ENCODE measurements at places on chromosomes 2 and 18. TPM values are rescaled to one million over a fixed set of nuclear protein-coding genes. Genes with fewer than 3 reads are reported as not detected.
A peak's percentile ranks its signal among the peaks of the same experiment; 100 is the strongest.

GRCh38 chr2:240932724-240933047 lies 26.6 kb downstream of the CROCC2 start:
- peak; percentile 39 for DNase-seq
- no peaks in the 10 kb centered on the region for H3K4me1 ChIP-seq
- H3K27me3 ChIP-seq: no peaks in the 10 kb centered on the region
- no peak overlapping the region for H3K4me3 ChIP-seq
- H3K36me3 ChIP-seq: no peaks in the 10 kb centered on the region

DNA sequence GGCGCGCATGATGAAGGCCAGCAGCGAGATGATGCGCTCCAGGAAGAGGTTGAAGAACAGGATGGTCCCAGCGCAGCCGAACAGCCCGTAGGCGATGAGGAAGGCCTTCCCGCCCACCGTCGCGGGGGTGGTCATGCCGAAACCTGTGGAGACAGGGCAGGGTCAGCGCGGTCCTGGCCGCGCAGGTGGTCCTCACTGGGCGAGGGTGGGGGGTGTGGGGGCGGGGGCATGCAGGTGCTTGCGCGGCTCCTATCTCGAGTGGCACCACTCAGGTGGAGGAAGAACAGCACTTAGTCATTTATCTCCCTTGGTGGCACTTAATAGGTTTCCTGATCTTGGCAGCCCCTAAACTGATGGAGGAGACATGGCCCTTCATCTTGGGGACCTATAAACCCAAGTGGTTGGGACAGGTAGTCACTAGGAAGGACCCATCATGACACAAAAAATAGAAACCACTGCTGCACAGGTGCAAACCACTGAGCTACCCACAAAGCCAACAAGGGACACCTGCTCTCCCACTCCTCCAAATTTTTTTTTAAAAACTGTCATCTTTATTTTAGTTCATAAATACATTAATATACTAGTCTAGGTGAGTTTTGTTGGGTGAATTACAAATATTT lies 118.8 kb downstream of the MSH2 start:
- DNase-seq: no peak
- no peaks in the 10 kb centered on the region for H3K27me3 ChIP-seq
- no peak overlapping the region for H3K27ac ChIP-seq
- no peaks in the 10 kb centered on the region for H3K36me3 ChIP-seq
- peaks cover 5% of the 10 kb centered on the region for H3K4me1 ChIP-seq

The GCG gene
- not detected for total RNA-seq

- H3K4me3 ChIP-seq: no peak overlapping the region
- no peaks in the 10 kb centered on the region for H3K27me3 ChIP-seq
- no peaks in the 10 kb centered on the region for H3K36me3 ChIP-seq
- H3K4me1 ChIP-seq: no peaks in the 10 kb centered on the region
- no peak for DNase-seq
These were observed 117.6 kb upstream of the FOSL2 start for GRCh38 chr2:28274911-28275685.

GRCh38 chr2:51293566-51294200 lies 261.8 kb upstream of the NRXN1 start:
- H3K4me3 ChIP-seq: no peak overlapping the region
- H3K4me1 ChIP-seq: no peaks in the 10 kb centered on the region
- no peak overlapping the region for H3K27ac ChIP-seq
- H3K27me3 ChIP-seq: no peaks in the 10 kb centered on the region

- H3K27me3 ChIP-seq: no peaks in the 10 kb centered on the region
- peak overlapping the region; percentile 82 for H3K27ac ChIP-seq
- no peak for DNase-seq
- peaks cover 5% of the 10 kb centered on the region for H3K4me1 ChIP-seq
- no peaks in the 10 kb centered on the region for H3K36me3 ChIP-seq
These were observed 172.8 kb upstream of the RBMS1 start for GRCh38 chr2:160666154-160667060.

The HAAO gene
- total RNA-seq: 4.4 TPM

- H3K27me3 ChIP-seq: no peaks in the 10 kb centered on the region
- H3K4me3 ChIP-seq: no peak overlapping the region
These were observed 825.7 kb downstream of the SUCLG1 start for GRCh38 chr2:83633423-83633822.

DNA sequence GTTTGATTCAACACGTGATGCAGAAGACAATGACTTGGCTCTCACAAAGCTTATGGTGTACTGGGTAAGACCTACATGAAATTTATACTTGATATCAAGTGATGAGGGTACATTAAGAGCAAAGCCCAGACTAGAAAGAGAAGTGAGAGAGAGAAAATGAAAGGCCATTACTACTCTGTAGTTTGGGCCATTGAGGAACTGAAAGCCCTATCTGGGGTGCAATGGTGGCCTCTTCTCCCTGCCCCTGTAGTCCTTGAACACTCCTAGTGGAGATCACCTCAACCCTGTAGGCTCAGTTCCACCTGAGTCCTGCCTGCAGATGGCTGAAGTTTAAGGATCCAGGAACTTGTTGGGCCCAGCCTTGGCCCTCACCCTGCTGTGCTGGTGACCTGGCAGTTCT lies 569.8 kb upstream of the MEX3C start:
- no peak for DNase-seq
- H3K36me3 ChIP-seq: no peaks in the 10 kb centered on the region
- no peak overlapping the region for H3K27ac ChIP-seq
- no peaks in the 10 kb centered on the region for H3K4me1 ChIP-seq
- no peak overlapping the region for H3K4me3 ChIP-seq

The TUBA3E gene
- not detected for total RNA-seq

The ITPRIPL1 gene
- total RNA-seq: 6.9 TPM

DNA sequence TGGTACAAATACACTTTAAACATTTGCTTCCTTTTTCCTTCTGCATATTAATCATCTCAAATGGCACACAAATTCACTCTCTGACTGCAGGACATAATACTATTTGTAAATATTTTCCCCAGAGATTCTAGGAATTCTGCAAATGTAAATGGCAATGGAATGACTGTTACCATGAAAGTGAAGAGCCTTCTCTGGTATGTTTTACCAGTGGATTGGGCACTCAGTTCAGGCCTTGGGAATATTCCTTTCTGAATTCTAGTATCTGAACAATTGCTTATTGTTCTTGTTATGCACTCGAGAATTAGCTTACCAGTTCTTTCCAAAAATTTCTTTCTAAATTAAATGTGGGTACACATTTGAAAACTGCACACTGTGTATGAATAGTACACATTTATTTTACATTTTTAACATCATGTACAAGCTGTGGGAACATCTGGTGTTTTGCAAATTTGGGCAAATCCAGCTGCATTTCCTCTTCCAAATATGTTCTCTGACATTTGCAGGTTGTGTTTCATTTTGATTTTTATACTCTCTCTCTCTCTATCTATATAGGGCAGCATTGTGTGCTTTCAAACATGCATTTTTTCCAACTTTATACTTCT lies 289.1 kb downstream of the NBAS start:
- no peak overlapping the region for H3K4me3 ChIP-seq
- no peak overlapping the region for H3K27ac ChIP-seq
- no peak for DNase-seq
- H3K4me1 ChIP-seq: no peaks in the 10 kb centered on the region
- peaks cover 4% of the 10 kb centered on the region for H3K36me3 ChIP-seq

GRCh38 chr2:26712486-26713465 lies 20.3 kb downstream of the KCNK3 start:
- no peak overlapping the region for H3K27ac ChIP-seq
- DNase-seq: no peak
- H3K4me1 ChIP-seq: no peaks in the 10 kb centered on the region
- H3K27me3 ChIP-seq: no peaks in the 10 kb centered on the region
- H3K36me3 ChIP-seq: no peaks in the 10 kb centered on the region

The CSRNP3 gene
- 2.0 TPM for total RNA-seq

- H3K27me3 ChIP-seq: no peaks in the 10 kb centered on the region
- no peaks in the 10 kb centered on the region for H3K4me1 ChIP-seq
- H3K4me3 ChIP-seq: no peak overlapping the region
- no peak for DNase-seq
These were observed 180.0 kb upstream of the ARL4C start for GRCh38 chr2:234676783-234677450.

DNA sequence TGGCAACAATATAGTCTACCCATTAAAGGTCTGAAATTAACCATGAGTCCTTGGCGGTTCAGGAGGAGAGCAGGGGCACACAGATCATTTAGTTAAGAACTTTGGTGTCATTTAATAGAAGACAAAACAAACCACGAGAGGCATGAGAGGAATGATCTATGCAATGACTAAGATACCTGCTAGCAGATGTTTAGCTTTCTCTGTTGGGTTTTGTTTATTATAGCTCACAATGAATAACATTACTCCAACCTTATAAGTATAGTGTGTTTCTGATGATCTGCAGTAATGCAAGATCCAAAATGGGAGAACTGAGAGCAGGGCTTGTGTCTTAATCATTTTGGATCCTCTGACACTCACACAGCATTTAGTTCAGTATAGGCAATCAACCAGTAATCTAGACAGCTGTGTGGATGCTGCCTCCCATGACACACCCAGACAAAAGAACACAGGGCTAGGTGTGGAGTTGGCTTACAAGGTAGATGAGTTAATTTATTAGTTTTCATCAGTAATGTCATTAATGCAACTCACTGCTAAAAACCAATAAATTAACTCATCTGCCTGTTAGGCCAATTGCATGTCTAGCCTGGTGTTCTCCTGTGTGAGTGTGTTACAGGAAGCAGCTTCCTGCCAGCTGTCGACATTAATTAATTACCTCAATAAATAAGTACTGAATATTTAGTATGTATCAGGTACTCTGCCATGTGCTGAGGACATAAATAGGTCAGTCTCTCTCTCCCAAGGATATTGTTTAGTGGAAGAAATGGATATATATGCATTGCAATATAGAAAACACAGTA lies 92.3 kb downstream of the CLIP4 start:
- no peak overlapping the region for H3K27ac ChIP-seq
- H3K27me3 ChIP-seq: no peaks in the 10 kb centered on the region
- DNase-seq: no peak
- no peaks in the 10 kb centered on the region for H3K36me3 ChIP-seq
- H3K4me3 ChIP-seq: no peak overlapping the region

DNA sequence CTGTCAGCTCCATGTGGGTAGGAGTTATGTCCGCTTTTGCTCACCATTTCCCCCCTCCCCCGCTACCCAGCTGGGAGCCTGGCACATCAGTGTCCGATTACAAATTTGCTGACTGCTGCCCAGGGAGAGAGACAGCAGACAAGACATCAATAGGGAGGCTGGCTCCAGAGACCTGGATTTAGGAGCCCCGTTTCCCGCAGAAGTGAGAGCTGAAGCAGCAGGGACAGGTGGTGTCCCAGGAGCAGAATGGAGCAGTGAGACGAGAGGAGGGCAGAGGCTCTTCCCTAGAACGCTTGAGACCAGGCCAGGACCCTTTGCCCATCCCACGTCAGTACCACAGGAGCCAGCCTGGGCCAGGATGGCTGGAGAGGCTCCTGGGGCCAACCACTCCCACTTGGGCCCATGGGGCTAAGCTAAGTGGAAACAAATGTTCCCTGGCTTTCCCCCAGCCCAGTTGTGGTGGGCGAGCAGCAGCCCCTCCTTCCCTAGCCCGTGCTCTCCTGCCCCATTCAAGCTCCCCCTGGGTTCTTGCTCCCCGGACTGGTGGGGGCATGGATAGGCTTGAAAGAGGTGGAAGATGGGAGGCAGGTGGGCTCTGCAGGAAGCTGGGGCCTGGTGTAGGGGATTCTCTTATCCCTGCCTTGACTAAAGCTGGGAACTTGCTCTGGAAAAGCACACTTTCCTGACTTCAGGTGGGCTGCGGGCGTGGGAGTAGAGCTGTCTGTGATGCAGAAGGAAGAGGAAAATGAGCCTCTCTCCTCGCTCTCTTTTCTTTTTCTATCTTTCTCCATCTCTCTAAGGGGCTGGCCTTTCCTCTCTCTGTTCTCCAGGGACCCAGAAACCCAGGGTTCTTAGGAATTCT lies 4.1 kb upstream of the WNT6 start:
- no peak overlapping the region for H3K27ac ChIP-seq
- no peak for DNase-seq
- H3K36me3 ChIP-seq: no peaks in the 10 kb centered on the region
- H3K27me3 ChIP-seq: peaks cover 3% of the 10 kb centered on the region
- no peak overlapping the region for H3K4me3 ChIP-seq

DNA sequence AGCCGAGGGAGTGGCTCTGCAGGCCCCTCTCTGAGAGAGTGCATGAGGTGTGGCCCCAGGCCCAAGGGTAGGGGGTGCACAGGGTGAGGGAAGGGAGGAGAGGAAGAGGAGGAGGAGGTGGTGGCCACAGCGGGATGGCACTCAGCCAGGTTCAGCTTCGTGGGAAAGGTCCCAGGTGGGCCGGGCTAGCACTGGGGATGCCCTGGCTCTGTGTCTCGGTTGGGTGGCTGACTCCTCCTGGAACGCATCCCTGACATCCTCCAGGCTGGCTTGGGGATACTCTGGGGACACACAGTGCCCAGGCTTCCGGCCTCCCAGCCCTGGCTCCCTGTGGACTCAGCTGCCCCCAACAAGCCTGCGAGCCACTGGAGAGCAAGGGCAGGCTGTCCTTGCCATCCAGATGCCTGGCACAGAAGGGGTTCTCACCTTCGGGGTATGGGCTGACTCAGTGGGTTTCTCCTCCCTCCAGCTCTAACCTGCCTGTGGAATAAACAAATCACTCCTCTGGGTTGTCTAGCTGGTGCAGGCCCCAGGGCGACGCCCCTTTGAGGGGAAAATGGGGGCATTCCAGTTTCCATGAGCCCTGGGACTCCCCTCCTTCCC lies 582 bp upstream of the ZAP70 start:
- H3K27me3 ChIP-seq: no peaks in the 10 kb centered on the region
- no peak overlapping the region for H3K4me3 ChIP-seq
- no peak for DNase-seq

DNA sequence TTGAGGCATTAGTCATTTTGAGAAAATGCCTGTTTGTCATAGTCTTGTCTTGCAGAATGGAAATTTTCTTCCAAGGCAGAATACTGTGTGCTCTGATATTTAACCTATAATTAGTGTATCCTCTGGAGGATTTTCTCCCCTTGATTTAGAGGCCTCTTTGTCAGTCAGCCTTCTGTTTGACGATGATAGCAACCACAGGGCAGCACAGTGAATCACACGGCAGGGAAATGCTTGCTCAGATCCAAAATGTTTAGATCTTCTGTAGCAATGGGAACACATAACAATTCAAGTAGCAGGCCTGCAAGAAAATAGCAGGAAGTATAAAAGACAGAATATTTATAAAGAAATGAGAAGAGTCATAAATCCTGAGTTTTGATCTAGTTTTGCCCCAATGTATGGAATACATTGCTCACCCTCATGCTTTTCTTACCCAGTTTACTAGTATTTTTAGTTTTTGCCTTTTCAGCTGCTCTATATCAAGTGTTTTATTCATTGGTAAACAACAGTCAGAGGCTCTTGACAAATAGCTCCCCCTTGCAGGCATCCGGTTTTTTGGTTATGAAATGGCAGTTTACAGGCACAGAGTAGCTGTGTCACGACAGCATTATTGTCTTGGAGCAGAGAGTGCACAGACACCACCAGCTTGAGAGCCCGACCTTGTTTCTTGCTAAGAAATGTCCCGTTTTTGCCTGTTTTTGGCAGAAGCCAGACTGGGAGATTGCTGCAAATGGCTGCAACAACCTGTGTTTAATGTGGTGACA lies 185.1 kb downstream of the MYO3B start:
- no peaks in the 10 kb centered on the region for H3K4me1 ChIP-seq
- no peaks in the 10 kb centered on the region for H3K36me3 ChIP-seq
- no peak overlapping the region for H3K27ac ChIP-seq
- H3K4me3 ChIP-seq: no peak overlapping the region
- DNase-seq: no peak
- no peaks in the 10 kb centered on the region for H3K27me3 ChIP-seq

Measured in breast epithelium (tissue), 4 donors.